ENCODE measurements at places on chromosomes 5 and 9.

GRCh38 chr5:170169996-170170395, 62.8 kb upstream of the C5orf58 start:
- DNase-seq = no peak

DNA sequence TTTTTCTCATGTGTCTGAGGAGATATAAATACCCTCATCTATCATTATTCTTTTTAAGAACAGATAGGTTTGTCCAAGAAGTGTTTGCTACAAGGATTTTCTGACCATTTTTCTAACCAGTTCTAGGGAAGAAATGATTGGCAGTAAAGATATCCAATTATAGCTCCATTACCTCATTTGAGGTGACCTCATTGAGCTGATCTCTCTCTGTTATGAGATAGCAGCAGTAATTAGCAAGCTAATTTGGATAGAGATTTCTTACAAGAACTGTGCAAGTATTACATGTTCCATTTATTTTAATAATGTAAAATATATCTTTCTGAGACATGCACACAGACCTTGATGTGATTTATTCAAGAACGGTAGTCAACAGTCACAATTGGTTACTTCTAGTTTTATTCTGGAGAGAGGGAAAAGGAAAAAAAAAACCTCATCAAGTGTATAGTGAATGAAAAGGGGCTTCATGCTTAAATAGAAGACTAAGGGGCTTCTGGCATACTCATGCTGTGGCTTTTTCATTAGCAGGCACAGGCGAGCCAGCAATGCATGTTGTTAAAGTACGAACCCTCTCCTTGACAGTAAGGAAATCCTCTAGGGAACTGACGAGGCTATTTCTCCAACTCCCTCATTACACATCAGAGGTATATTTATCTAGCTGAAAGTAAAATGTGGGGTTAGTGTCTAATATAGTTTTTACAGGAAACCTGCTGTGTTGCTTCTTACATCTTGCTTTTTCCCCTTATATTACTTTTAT, 127.3 kb downstream of the NUDT12 start:
- DNase-seq = no peak

DNA sequence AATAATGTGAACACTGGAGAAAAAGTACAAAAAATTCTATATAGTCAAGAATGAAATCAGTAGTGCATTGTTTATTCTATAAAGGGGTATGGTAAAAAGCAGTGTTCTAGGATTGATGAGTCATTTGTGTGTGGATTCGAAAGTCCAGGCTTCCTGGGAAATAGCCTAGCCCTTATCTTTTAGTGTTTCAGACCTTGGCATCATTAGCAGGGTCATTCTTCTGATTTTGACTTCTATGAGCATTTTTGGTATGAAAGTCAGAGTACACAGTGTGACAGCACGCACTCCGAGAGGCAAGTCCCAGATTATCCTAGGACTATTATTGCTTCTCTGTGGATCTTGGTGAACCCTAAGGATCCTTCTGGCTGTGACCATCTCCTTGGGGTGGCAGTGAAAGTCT, 16.9 kb downstream of the PCSK5 start:
- no peak for DNase-seq

DNA sequence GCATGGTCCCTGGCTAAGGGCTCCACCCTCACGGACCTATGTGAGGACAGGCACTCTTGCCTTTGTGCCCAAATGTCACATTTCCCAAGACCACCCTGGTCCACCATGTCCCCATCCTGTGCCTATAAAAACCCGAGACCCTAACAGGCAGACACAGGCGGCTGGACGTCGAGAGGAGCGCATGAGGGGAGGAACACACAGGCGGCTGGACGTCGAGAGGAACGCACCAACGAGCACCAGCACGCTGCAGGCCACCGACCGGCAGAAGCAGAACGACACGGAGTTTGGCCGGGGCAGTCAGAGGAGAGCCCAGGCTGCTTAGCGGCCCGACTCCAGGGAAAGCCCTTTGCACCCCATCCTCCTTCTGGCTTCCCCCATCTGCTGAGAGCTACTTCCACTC, 119.9 kb downstream of the ADAMTS2 start:
- DNase-seq = no peak

DNA sequence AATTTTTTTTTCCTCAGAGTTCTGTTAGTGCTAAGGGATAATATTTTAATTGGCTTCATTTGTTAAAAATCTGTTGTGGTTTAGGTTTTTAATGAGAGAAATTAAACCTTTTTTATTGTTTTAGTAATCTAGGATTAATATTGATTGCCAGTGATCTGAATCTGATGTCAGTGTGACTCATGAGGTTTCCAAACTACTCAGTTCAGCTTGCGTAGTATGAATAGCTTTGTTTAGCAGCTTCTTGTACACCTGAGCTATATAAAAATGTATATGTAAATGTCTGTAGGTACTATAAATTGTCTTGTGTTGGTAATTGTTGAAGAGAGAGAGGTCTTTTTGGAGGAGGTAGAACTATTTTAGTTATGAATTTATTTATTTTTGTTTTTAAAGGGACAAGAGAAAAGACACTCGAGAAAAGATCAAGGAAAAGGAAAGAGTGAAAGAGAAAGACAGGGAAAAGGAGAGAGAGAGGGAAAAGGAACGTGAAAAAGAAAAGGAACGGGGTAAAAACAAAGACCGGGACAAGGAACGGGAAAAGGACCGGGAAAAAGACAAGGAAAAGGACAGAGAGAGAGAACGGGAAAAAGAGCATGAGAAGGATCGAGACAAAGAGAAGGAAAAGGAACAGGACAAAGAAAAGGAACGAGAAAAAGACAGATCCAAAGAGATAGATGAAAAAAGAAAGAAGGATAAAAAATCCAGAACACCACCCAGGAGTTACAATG, 26.3 kb downstream of the SREK1 start:
- DNase-seq = no peak

GRCh38 chr9:101705135-101705661, 33.2 kb downstream of the GRIN3A start:
- DNase-seq = peak; percentile 82

DNA sequence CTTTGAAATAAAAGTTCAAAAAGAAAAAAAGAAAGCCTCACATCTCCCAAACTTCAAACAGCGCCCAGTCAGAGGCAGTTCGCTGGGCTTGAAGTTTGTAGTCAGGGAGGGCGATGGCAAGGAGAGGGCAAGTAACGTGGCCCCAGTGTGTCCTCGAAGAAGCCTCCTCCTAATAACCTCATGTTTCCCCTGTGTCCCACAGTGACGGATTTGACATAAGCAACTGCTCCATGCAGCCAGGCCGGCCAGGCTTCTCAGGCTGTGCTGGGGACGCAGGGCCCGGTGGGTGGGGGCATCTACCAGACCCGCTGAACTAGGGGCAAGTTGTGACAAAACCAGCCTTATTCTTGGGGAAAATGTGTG, 172.2 kb downstream of the ERCC6L2 start:
- DNase-seq = no peak

GRCh38 chr9:87610200-87611155, 112.8 kb downstream of the DAPK1 start:
- no peak for DNase-seq

GRCh38 chr9:77588271-77588937, 59.7 kb downstream of the GNA14 start:
- peak; percentile 77 for DNase-seq

- peak; percentile 73 for DNase-seq
These were observed 3.9 kb downstream of the EXOC3 start for GRCh38 chr5:446883-447263.

- DNase-seq = no peak
These were observed 61.2 kb upstream of the CNOT6 start for GRCh38 chr5:180433032-180433422.

GRCh38 chr5:151550146-151550545, 41.0 kb downstream of the FAT2 start:
- no peak for DNase-seq

- no peak for DNase-seq
These were observed 15.4 kb upstream of the ZNF622 start for GRCh38 chr5:16480821-16481538.

GRCh38 chr5:179819296-179820126, 1.2 kb upstream of the SQSTM1 start:
- DNase-seq = peak; percentile 92

- no peak for DNase-seq
These were observed 15.0 kb downstream of the ARHGAP26 start for GRCh38 chr5:142785206-142785605.

GRCh38 chr5:154697371-154697770, 57.8 kb upstream of the LARP1 start:
- no peak for DNase-seq

DNA sequence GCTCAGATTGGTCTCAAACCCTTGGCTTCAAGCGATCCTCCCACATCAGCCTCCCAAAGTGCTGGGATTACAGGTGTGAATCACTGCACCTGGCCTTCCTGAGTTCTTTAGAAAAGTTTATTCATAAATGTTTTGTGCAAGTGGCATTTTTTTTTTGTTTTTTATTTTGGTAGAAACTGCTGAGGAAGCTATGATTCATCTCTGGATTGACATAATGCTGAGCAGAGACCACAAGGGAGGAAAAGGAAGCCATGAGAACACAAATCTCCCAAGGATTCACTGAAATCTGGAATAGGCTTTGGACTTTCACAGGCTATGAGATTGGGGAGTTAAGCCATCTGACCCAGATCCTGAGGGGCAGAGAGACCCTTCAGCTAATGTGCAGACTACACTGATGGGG, 3.4 kb upstream of the SLC46A2 start:
- DNase-seq = no peak

DNA sequence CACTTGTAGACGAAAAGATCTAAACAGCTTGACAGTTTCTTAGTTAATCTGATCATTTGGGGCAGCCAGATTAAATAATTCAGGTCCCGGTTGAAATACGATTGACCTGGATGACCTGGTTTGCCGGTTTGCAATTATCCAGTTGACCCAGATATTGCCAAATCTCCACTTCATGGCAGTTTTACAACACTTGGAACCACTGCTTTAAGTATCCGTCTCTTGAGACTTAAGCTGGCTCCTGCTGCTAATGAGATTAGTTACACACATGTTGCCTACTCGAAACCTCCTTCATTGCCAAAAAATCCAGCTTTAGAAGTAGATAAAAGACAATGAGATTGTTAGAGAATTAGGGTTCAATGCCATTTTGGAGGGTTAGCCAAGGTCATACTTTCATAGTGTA, 136.2 kb upstream of the HAPLN1 start:
- no peak for DNase-seq

DNA sequence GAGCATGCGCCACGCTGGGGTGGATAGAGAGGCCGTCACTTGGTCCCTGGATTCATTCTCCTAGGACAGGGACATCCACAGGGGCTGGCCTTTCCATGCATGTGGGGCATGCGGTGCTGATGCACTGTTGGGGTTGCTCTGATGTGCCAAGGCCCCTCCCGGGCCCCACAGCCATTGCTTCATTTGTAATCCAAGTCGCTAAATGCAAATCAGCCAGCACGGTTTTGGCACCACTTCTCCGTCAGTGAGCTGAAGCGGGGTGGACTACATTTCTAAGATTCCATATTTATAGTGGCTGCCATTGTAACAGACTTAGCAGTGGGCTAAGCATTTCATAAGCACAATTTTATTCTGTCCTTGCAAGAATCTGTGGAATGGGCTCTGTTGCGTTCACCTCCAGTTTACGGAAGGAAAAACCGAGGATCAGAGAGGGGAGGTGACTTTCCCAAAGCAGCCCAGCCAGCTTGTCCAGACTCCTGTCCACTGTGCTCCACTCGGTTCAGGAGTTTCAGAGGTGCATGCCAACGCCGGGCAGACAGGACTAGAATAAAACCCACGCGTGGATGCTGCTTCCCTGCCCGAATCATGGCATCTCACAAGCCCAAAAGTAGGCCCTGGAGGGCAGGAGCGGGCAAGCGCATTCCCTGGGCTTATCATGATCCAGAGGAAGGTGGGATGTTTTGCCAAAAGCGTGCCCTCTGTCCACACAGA, 102.6 kb upstream of the COL5A1 start:
- DNase-seq = no peak

DNA sequence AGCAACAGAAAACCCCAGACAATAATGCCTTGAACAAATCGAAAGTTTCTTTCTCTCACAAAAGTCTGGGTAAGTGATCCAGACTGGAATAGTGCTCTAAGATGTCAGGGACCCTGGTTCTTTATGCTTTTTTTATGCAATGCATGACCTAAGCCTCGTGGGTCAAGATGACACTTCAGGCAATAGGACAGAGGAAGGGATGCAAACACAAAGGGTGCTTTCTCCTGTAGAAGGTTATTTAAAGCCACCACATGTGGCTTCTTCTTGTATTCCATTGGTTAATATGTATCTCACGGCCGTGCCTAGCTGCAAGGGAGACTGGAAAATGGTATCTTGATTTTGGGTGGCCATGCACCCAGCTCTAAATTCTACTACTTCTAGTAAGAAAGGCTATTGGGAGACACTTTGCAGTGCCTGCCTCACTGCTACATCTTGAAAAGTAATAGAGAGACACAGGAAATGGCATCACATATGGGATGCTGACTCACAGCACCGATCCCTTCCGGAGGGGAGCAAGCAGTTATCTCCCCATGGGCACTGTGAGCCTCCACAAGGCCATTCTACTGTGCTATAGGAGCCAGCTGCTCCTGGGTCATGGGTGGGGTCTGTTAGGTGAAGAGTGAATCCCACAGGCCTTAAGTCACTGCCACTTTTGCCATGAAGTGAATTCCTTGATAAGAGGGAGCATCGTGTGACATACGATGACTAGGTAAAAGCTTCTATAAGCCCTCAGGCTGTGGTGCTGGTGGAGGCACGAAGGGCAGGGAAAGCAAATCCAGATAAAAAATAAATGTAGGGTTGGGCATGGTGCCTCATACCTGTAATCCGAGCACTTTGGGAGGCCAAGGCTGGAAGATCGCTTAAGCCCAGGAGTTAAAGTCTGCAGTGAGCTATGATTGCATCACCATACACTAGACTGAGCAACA, 32.5 kb upstream of the RAB14 start:
- DNase-seq = peak; percentile 38
